Activated CD4-positive, alpha-beta T cell treated with anti-CD3 and anti-CD28 coated beads, Interleukin-2, amount 50 U/mL, for 1 hour (primary cell): ENCODE measurements at places on chromosomes 3 and 15.

GRCh38 chr15:59017449-59017848 is 30.0 kb downstream of the RNF111 start:
- no peak for DNase-seq

DNA sequence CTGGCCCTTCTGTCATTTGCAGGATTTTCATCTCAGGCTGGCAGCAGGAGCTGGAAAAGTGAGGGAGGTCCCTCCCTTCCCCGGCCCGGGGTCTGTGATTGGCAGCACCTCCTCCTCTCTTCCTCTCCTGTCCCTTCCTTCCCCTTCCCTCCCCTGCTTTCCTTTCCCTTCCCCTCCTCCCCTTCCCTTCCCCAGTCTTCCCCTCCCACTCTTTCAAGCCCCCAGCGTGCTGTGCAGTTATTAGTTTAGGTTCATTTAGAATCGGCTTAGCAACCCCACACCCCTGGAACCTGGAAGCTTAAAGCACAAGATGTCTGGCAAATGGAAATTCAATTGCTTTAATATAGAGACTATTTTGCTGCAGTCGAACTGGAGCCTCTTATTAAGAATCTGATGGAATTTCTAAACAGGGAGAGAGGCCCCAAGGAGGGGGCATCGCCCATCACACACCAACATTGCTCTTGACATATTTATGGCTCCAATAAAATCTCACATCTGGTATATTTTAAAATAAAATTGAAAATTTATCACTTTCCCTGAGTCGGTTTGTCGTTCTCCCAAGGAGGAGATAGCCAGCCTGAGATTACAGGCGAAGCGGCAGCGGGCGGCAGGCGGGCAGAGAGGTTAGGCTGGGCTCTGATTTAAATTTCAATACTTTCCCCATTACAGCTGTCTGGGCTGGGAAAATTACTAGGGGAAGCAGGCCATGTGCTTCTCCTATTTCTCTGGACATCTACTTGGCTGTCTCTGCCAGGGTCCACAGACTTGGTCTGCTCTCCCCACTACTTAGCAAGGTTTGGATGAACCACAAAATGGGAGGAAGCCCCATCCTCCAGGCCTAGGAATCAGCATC is 98.9 kb downstream of the LINGO1 start:
- no peak for DNase-seq

DNA sequence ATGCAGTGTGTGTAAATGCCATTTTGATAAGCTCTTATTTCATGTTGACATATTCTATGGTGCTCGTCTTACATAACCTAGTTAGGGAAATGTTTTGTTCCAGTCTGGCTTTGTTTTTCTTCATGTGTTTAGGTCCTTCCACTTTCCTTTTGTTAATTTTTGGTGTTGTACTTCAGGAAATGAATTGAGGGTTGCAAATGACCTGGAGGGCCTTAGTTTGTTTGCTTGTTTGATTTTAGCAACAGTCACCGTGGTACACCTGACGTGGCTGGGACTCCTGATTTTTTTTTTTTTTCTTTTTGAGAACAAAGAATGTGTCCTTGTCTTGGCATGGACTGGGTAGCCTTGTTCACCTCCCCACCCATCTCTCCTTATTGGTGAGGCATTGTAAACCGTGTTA is 114.8 kb downstream of the IGF1R start:
- no peak for DNase-seq

DNA sequence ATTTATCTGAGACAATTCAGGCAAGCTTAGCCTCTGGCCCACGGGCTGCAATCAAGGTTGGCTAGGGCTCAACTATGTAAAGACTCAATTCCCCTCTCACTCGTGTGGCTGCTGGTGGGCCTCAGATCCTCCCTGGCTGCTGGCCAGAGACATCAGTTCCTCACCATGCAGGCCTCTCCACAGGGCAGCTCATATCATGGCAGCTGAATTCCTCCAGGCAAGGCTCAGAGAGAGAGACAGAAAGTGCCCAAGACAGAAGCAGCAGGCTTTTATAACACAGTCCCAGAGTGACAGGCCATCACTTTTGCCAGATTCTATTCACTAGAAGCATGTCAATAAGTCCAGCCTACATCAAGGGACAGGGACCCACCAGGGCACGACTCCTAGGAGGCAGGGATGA is 63.2 kb downstream of the XXYLT1 start:
- no peak for DNase-seq

GRCh38 chr3:77513542-77513941 is 473.6 kb downstream of the ROBO2 start:
- DNase-seq: no peak

- DNase-seq: no peak
These were observed 10.6 kb upstream of the FSTL1 start for GRCh38 chr3:120461416-120461815.

DNA sequence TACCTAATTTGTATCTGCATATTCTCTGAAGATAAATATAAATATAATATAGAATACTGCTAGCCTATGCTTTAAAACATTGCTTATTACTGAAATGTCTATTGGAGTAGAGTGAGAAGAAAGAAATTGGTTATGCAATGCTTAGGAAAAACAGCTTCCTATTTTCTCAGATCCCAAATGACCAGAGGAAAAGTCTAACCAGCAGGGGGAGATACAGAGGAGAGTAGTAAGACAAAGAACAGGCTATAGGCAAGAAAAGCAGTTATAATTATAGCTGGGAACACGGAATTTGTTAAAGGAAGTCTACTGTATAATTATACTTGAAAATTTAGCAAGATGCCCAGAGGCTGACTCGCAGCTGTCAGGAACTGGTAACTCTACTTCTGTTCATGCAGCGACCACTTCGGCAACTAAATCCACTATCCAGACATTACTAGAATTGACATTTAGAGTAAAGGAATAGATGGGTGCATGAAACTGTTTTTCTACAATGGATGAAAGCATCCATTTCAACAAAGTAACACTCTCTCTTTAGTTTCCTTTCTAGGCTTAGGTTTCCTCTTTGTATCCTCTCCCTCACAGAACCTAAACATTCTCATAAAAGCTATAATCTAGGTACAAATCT is 97.2 kb downstream of the TBC1D5 start:
- no peak for DNase-seq
